ENCODE measurements at places on chromosomes 7 and 10.

DNA sequence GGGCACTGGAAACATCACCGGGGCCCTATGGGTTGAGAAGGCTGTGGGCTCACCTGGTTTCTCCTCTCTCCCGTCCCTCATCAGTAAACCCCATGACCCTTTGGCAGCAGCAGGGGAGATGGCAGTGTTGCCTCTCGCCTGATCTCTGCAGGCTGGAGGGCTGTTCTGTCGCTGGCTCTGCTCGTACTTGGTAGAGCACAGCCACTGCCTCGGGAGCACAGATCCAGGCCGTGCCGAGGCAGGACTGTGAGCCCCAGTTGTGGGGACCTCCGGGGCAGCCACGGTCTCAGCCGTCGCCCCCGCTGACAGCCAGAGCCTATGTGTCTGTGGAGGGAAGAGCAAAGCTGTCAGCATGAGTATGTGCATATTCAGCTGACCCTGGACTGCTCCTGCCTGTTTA lies 94.9 kb downstream of the PTPRE start:
- DNase-seq = no peak

DNA sequence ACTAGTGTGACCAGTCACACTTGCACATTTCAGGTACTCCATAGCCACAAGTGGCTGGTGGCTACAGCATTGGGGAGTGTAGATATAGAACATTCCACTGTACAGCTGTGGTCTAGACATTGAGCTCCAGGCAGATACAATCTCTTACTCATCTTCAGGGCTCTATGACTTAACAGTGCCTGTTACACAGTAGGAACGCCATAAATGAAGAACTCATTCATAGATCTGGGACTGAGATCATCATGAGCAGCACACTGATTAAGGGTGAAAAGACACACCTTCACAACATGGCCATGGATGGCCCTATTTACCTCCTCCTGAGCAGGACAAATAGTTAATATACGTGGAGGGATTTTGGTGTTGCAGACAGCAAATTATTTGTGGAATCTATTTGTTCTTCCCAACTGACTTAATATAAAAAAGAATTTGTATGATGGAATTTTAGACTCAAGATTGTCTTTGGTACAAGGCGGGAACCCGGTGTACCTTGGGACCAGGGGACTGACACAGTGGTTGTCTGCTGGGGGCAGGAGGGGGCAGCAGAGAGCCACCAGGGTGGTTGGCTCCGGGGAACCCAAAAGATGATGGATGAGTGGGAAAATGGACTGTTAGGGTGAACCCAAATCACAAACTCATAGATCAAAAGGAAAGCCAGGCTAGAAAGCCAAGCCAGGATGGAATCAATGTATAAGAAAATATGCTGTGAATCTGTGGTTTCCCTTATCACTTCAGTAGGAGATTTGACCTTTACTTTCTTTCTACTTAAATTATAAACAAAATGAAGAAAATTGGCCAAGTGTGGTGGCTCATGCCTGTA lies 24.3 kb upstream of the CPA2 start:
- peak; percentile 82 for DNase-seq

- no peak for DNase-seq
Measured at GRCh38 chr10:57362811-57363210, 904.9 kb downstream of the IPMK start.

DNA sequence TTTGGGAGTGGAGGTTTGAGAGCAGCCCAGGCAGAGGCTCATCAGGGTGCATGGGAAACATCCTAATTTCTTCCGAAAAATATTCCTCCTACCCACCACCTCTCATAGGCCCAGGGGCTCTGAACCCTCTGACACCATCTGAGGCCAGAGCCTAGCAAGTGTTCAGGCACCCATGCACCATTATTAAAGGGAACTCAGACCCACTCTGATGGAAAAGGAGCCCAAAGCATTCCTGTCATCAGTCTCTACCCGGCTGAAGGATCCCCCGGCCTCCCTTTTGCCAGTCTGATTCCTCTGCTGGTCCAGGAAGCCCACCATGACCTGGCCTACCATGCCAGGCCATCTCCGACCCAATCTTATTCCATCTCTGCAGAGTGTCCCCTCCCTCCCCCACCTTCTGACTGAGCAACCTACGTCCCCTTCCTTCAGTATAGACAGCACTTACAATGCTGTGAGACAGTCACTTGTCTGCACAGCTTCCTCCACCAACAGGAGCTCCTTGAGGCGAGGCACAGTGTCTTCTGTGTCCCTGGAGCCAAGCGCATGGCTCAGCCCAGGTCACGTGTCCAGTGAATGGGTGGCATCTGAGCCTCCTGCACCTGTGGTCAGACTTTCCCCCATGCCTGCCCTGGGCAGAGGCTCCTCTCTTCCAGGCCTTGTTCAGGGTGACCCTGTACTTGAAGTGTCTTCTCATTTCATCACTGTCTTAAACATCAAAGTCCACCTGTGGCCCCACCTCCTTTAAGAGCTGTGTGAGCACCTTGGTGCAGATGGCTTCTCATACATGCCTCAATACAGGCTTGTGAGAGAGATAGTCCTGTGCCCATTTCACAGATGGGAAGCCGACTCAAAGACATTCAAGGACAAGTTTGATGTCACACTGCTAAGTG lies 889 bp upstream of the GPR15LG start:
- no peak for DNase-seq

GRCh38 chr10:106942035-106942662 lies 222.4 kb downstream of the SORCS1 start:
- no peak for DNase-seq

DNA sequence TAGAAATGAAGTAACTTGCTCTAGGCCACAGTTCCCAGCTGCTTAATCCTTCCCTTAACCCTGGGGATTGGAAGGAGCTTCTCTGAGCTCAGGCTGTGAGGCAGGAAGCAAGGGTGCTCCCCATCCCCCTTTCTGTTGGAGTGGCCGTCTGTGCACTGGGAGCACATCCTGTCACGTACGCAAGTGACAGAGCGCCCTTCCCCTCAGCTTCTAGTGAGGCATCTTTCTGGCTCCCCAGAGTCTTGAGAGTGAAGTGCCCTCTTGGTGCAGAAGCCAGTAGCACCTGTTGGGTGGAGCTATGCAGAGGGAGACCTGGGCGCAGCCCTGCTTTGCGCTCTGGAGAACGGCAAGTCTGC lies 47.8 kb downstream of the SHH start:
- DNase-seq = no peak

All from suppressor macrophage treated with lipopolysaccharide for 1 hour (primary cell).